ENCODE measurements at places on chromosomes 2 and 18.

DNA sequence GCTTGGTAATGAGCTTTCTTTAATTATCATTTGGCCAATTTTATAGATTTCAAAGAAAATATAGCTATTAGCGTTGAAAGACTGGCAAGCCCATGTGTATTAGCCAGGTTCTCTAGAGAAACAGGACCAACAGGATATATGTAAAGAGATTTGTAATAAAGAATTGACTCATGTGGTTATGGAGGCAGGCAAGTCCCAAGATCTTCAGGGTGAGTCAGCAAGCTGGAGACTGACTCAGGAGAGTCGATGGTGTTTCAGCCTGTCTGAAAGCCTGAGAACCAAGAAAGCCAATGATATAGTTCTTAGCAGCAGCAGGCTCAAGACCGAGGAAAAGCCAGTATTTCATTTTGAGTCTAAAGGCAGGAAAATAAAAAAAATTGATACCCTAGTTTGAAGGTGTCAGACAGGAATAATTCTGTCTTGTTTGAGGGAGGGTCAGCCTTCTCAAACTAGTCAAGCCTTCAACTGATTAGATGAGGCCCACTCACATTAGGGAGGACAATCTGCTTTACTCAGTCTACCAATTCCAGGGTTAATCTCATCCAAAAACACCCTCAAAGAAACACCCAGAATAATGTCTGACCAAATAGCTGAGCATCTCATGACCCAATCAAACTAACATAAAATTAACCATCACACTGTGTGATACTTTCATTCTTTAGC is 78.3 kb upstream of the CRIM1 start:
- no peak for DNase-seq

DNA sequence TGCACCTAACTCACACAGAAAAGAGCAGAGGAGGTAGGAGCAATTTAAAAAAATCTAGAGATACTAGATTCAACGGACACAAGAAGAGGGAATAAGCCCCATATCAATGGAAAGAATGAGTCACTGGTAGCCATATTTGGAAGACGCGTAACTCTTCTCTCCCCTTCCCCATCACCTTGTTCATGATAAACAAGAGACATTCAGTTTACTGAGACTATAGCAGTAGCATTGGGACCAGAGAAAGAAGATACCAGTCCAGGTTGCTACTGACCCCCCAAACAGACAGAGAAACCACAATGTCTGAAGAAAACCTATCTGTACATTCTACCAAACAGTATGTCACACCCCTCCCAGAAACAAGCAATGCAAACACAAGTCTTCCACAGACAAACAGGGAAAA is 81.1 kb downstream of the SLC66A3 start:
- DNase-seq: no peak

GRCh38 chr2:57368190-57368589 is 678.4 kb upstream of the VRK2 start:
- DNase-seq: no peak

DNA sequence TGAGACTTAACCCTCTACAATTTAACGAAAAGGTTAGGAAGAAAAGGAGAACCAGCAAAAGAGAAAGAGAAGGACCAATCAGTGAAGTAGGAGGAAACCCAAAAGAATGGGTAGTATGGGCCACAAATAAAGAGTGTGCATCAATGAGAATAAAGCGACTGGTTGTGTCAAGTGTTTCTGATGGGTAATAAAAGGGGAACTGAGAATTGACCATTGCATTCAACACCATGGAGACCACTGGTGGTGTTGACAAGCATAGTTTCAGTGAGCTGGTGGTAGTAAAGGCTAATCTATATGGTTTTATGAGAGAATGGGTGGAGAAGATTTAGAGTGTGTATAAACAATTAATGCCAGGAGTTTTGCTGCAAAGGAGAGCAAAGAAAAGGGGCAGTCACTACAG is 75.4 kb downstream of the CSRNP3 start:
- DNase-seq: no peak

DNA sequence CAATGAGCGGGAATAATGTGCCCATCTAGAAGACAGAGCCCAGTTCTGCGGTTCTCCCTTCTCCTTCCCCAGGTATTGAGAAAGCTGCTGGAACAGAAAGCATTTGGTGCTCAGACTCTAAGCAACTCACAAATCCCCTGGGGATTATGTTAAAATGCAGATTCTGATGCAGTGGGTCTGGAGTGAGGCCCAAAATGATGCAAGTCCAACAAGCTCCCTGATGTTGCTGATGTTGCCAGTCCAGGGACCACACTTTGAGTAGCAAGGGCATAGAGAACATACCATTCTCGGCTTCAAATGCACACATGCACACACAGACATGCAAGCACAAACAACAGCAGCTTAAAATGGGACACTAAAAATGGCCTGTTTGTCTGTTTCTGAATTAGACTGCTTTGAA is 274.8 kb upstream of the NCKAP5 start:
- DNase-seq: no peak
